ENCODE measurements at places on chromosomes 1 and 21.

DNA sequence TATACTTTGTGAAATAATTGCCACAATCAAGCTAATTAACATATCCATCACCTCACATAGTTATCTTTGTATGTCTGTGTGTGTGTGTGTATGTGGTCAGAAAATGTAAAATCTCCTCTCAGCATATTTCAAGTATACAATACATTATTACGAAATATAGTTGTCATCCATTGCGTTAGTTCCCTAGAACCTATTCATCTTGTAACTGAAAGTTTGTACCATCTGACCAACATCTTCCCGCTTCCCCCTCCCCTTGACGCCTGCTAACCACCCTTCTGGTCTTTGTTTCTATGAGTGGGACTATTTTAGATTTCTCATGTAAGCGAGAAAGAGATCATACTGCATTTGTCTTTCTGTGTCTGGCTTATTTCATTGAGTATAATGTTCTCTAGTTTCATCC, 455.3 kb downstream of the KCNT2 start:
- no peak for DNase-seq

DNA sequence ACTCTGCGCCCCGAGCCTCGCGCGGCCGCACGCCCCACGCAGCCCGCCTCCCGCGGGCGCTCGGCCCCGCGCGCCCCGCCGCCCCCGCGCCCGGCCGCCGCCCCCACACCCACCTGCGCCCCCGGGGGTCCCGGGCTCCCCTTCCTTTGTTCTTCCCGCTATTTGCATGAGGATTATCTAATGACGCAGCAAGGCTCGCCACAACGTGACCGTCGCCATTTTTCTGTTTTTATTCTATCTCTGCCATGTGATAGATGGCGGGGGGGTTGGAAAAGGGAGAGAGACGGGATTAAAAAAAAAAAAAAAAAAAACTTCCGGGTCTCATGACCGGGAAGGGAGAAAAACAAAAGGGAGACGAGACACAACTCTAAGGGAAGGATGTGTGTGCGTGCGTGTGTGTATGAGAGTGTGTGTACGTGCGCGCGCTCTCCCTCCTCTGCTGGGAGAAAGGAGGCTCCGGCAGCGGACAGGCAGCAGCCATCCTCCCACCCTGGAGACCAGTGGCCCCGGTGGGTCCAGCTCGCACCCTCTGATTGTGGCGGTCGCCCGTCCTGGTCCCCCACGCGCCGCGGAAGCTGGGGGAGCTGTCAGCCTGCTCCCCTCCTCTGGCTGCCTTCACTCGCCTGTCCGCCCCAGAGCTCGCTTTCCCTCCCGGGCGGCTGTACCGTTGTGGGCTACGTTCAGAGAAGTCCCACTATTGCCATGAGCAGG, 80.4 kb upstream of the AK4 start:
- no peak for DNase-seq

DNA sequence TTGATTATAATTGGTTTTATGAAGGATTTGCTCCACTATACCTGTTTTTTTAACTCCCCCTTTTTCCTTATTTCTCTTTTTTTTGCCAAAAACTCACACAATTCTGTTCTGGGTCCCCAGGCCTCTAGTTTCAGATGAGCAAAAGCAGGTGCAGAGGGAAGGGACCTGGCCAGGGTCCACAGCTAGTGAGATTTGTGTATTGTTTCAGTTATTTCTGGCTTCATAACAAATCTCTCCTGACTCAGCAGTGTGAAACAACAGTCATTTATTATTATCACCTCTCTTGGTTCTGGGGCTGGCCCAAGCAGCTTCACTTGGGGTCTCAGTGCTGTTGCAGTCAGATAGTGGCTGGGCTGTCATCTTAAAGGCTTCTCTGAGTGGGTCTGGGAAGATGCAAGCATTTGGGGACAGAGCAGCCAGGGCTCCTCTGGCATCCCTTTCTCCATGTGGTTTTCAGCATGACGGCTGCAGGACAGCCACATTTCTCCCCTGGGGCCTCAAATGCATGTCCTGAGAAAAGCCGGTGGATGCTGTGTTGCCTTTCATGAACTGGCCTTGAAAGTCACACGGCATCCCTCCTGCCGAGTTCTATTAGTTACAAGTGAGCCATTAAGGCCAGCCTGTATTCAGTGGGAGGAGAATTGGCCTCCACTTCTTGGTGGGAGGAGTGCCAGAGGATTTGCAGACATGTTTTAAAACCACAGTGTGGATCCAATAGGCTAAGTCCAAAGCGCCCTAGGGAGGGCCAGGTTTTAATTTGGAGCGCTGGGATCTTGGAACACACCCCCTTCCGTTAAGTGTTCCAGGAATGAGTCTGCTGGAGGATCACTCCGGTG, 137.1 kb downstream of the CAMTA1 start:
- DNase-seq, result no peak

- no peak for DNase-seq
These were observed 399.5 kb downstream of the LMO4 start for GRCh38 chr1:87728169-87728568.

- DNase-seq, result no peak
These were observed 565.4 kb downstream of the LMO4 start for GRCh38 chr1:87894062-87894461.

DNA sequence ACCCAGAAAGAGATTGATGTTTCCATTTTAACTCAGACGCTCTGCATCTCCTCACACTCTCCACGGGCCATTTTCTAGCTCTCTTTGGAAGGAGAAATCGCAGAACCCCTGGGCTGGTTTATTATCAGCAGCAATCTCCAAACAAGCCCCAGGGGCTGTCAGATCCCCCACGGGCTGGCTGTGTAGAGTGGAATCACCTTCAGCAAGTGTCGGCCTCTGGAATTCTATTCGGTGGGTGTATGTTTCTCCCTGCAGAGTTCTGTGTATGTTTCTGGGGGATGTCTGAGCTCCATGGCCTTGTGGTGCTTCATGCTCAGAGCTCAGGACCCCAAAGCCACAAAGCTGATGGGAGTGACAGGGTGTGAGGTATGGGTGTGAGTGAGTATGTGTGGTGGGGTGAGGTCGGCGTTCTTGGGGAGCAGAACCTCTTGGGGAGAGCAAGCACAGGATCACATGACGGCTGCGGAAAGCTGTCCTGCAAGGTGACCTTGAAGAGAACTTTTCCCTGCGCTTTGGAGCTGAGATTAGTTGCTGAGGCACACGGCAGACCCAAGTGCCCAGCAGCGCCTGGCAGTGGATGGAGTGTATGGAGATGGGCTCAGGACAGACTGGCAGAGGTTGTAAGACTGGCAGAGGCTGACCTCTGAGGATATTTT, 489 bp downstream of the ACOT11 start:
- no peak for DNase-seq

DNA sequence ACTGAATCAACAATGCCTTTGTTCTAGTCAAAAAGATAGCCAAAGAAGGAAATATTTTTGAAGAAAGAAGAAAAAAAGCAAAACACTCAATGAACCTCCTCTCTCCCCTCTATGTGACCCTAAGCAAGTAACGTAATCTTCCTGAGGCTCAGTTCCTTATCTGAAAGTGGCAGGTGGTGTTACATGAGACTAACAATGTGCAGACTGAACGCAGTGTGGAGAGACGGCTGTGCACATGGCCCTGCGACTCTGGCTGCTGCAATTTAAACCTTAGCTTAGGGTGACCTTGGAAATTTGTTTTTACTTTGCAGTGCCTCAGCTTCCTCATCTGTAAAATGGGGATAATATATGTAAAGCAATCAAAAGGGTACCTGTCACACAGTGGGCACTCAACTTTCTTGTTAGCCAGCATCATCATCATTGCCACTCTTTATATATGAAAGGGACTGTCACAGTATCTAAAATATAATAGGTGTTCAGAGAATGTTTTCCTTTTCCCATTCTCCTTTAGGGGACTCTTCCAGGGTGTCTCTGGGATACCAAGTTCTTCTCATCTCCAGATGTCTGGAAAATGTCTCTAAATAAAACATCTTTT, 100.1 kb upstream of the JUN start:
- DNase-seq, result no peak

DNA sequence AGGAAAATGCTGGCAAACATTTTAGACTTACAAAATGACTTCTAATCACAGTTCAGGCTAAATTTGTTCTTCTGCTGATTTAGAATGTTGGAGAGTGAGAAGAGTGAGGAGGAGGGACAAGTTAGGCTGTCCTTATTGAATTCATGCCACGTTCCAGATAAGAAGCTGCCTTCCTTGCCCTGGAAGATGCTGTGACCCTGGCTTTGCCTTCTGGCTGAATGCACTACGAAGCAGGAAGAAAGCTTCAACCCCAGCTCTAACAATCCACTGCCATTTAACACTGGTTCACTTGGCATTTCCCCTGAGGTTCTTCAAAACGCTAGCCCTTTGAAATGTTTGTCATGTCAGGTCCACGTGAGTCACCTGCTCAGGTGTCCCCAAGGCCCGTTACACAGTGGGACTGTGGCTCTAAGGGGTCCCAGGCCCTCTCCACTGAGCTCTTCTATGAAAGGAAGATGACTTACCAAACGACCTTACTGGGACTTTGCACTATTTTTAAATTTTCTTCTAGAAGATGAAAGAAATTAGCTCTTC, 30.0 kb upstream of the LRRC8C start:
- DNase-seq, result no peak

- no peak for DNase-seq
These were observed 139.1 kb upstream of the USH2A start for GRCh38 chr1:216562383-216562782.

- DNase-seq, result no peak
These were observed 57.4 kb upstream of the MTF2 start for GRCh38 chr1:93021539-93022134.

- DNase-seq, result no peak
These were observed 125.4 kb downstream of the TBX15 start for GRCh38 chr1:118862755-118863154.

GRCh38 chr1:26521669-26522030, 7.9 kb upstream of the RPS6KA1 start:
- DNase-seq, result no peak

DNA sequence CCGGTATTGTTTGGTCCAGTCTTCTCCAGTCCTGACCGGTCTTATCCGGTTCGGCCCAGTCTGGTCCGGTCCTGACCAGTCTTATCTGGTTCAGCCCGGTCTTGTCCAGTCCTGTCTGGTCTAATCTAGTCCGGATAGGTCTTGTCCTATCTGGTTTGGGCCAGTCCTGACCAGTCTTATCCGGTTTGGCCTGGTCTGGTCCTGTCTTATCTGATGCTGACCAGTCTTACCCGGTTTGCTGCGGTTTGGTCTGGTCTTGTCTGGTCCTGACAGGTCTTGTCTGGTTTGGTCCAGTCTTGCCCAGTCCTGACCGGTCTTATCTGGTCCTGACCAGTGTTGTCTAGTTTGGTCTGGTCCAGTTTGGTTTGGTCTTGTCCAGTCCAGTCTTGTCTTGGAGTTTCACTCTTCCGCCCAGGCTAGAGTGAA, 30.1 kb downstream of the DHX9 start:
- no peak for DNase-seq

GRCh38 chr1:235397733-235398132, 30.5 kb downstream of the TBCE start:
- no peak for DNase-seq

DNA sequence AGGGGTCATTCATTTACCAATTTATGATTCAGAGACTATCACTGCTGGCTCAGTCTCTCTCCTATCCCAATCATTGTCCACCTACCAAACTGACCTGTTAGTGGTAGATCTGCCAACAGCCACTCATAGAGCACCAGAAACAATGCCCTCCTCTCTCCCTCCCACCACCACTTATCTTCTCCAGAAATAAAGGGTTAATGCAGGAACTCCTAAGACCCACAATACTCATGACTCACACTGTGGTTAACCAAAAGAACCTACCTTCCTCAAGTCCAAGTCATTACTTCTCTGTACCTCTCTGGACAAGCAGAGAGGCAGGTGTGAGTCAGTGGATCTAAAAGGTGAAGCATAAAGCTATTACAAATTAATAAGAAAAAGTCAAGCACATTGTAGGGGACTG, 40.9 kb upstream of the CAMK1G start:
- no peak for DNase-seq

GRCh38 chr1:1906185-1907097, 8.6 kb upstream of the CALML6 start:
- DNase-seq, result peak; percentile 29

GRCh38 chr1:15684042-15684461, at the start of gene PLEKHM2:
Gene PLEKHM2 (plus strand): TSS chr1:15684320. CDS start chr1:15684559, 239 bp downstream.
- no peak for DNase-seq

- DNase-seq, result no peak
These were observed 4.9 kb upstream of the ELK4 start for GRCh38 chr1:205636732-205637131.

DNA sequence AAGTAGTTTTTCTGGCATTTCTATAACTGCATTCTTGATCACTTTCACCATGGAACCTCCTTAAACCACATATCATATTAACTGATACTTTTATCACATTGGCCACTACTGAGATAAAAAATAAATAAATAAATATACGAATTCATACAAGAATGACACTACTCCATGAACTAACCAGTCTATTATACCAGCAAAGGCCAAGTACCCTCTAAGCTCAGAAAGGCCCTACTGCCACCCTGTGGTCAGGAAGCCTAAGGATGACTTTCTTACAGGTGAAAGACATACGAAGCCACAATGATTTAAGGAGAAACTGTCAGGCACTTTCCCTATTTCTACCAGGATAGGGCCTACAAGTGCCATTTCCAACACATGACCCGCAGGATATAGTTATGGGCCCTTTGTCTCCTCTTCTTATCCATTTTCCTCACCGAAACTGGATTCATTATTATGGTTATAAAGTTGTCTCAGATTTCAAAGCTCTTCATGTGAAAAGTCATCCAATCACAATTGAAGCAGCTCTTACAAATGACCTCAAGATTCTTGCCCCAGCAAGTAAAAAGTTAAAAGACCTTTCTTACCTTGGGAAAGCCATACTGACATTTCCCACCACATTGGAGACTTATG, 23.9 kb downstream of the DNAJC8 start:
- DNase-seq, result peak; percentile 30

All from stimulated activated CD4-positive, alpha-beta T cell treated with anti-CD3 and anti-CD28 coated beads, TNF-alpha, amount 100 ng/mL, for 1 hour (primary cell).